ENCODE measurements at places on chromosomes 6 and 20.

DNA sequence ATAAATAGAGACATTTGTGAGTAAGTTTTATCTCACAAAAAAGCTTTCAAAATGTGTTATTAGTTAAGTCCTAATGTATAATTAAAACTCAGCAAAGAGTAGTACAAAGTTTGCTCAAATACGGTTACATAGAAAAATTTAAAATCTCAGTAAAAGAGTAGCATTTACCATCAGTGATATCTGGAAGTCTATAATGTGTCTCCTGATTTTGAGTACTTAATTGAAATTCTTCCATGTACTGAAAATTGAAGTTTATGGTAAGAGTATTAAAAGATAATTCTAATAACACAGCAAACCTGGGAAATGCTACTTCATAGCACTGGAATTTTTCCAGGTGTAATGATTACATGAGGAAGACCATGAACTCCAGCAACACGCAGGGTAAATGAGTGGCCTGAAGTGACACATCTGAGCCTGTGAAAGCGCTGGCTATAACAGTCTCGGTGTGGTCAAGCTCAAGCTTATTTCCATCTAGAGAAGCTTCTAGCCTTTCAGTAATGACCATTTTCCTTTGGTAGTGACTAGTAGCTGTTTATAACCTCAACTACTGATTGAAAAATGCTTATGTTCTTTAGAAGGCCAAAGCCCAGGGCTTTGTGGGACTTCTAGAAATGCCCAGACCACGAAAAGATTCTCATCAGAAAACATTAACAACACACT lies 203.2 kb downstream of the ISM1 start:
- DNase-seq: no peak

- DNase-seq: no peak
These were observed 37.7 kb upstream of the PXDC1 start for GRCh38 chr6:3789018-3789895.

GRCh38 chr20:3846378-3846739 lies 275 bp upstream of the MAVS start:
- no peak for DNase-seq

- DNase-seq: no peak
These were observed 38.7 kb downstream of the TTI1 start for GRCh38 chr20:37994512-37994911.

GRCh38 chr6:157486572-157486971 lies 105.6 kb downstream of the ZDHHC14 start:
- no peak for DNase-seq

DNA sequence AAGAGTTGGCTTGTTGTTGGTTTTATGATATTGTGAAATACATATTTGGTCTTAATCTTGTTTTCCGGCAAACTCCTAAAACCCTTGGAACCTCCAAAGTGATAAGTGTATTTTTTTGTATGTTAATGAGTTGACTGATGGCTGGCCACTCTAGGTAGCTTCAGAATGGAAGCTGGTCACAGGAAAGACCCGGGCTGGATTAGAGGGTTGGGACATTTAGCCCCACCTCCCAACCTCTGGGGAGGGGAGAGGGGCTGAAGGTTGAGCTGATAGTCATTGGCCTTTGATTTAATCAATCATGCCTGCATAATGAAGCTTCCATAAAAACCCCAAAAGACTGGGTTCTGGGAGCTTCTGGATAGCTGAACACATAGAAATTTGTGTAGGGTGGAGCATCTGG lies 42.7 kb downstream of the SASH1 start:
- DNase-seq: no peak

GRCh38 chr6:23420659-23421350 lies 705.2 kb upstream of the NRSN1 start:
- no peak for DNase-seq

DNA sequence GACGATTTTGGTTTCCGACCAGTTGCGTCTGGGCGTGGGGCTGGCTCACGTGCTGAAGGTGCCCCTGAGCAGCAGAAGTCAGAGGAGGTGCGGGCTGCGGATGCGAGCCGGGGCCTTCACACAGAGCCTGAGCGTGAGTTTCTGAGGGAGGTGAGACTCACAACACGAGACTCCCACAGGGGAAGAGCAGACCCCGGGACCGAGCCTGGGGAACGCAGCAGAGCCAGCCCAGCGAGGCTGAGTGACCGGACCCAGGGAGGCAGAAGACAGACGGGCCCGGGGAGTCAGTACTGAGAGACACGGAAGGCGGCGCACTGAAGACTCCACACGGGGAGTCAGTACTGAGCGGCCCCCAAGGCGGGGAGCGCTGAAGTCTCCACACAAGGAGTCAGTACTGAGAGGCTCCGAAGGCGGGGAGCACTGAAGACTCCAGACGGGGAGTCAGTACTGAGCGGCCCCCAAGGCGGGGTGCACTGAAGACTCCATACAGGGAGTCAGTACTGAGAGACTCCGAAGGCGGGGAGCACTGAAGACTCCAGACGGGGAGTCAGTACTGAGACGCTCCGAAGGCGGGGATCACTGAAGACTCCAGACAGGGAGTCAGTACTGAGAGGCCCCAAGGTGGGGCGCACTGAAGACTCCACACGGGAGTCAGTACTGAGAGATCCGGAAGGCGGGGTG lies 77.8 kb downstream of the DLL1 start:
- no peak for DNase-seq

- no peak for DNase-seq
These were observed 2.6 kb upstream of the ZSCAN12 start for GRCh38 chr6:28402197-28402596.
